Fibroblast of skin of right biceps (primary cell): ENCODE measurements at places on chromosomes 1 and 21.

GRCh38 chr1:83546874-83547273 lies 452.1 kb downstream of the TTLL7 start:
- DNase-seq = peak; percentile 76

DNA sequence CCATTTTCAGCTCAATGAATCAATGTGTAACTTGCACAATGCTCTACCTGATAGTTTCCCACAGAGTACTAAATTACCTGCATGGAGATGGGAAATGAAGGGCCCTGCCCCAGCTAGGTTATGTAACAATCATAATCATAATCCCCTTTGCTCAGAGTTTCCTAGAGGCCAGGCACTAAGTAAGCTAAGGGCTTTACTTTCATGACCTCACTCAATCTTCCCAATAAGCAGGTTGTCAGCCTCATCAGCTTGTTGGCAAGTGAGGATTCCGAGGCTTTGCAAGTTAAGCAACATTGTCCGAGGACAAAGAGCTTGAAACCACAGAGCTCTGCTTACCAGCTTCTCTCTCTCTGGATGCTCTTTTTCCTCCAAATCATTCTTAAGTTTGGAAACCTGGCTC lies 64.1 kb upstream of the NTPCR start:
- DNase-seq = no peak

DNA sequence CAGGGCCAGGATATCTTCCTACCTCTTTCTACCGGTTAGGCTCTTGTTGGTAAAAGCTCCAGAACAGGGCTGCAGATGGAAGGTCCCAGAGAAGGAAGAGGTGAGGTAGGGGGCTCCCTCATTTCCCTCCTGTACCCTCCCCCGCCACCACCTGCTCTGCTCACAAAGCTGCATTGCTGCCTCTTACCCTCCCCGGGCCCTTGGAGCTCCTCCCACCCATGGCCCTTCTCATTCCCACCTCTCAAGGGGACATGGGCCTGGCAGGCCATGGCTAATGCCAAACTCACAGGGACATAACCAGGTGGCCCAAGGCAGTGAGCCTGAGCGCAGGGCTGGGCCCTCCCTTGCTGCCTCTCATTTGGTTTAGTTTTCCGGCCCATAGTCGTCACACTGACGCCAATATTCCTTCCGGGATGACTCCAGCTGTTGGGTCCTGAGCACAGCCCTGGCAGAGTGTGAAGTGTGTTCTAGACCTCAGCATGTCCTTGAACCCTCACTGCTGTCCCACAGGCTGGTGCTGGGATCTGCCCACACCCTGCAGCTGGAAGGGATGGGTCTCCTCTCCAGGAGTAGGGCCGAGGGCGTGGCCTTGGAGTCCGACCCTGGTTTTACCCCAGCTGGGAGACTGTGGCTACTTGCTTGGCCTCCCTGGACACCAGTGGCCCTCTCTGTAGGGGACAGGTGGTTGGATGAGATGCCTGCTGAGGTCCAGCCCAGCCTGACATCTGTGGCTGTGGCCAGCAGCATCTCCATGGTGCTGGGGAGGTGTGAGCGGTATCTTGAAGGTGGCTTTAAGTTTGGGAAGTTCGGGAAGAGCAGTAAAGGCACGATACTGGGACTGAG lies 104.6 kb downstream of the ARHGEF10L start:
- no peak for DNase-seq

- no peak for DNase-seq
Measured at GRCh38 chr1:162233937-162234336, 142.7 kb downstream of the SPATA46 start.

- DNase-seq = peak; percentile 78
Measured at GRCh38 chr1:237383791-237384190, 341.8 kb downstream of the RYR2 start.

- peak; percentile 43 for DNase-seq
Measured at GRCh38 chr1:41006942-41007865, 14.3 kb downstream of the SLFNL1 start.

DNA sequence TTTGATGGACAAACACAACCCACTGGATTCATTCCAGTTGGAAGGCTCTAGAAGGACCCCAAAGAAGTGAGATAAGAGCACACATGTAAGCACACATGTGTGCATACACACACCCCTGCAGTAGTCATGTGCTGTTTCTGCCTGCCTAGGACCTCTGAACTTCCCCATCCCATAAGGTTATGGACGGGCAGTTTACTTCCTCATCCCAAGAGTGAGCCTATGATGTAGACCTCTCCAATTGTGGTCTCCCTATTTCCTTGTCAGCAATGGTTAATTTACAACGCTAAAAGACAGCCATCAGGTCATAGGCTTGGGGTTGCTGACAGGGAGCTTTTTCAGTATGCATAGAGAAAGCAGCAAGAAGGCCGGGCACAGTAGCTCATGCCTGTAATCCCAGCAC lies 15.4 kb upstream of the ADAR start:
- DNase-seq = no peak

- no peak for DNase-seq
Measured at GRCh38 chr21:41497008-41497407, 10.9 kb downstream of the TMPRSS2 start.

- DNase-seq = peak; percentile 11
Measured at GRCh38 chr1:226609836-226610455, 61.4 kb downstream of the STUM start.

- DNase-seq = no peak
Measured at GRCh38 chr1:84223751-84224432, 77.6 kb upstream of the SAMD13 start.

GRCh38 chr1:31152181-31152795 lies 86.8 kb upstream of the PUM1 start:
- DNase-seq = peak; percentile 79

DNA sequence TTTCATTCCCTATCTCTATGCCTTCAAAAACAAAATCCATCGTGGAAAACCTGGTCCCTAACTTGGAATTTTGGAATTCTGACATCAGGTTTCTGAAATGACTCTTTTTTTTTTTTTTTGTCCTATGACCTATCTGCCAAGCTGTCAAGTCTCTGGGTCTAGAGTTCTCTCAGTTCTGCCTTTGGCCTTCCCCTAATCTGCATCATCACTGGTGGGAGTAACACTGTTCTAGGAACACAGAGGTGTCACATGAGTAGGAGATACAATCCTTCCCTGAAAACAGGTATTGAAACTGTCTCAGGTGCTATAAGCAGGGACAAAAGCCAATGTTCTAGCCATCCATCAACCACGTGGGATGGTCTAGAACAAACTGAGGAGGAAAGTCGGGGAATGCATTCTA lies 142.0 kb upstream of the ATP1B1 start:
- DNase-seq = no peak

- DNase-seq = no peak
Measured at GRCh38 chr1:206739411-206740076, 31.0 kb upstream of the IL19 start.

GRCh38 chr1:25009671-25010262 lies 79.7 kb upstream of the RUNX3 start:
- no peak for DNase-seq

DNA sequence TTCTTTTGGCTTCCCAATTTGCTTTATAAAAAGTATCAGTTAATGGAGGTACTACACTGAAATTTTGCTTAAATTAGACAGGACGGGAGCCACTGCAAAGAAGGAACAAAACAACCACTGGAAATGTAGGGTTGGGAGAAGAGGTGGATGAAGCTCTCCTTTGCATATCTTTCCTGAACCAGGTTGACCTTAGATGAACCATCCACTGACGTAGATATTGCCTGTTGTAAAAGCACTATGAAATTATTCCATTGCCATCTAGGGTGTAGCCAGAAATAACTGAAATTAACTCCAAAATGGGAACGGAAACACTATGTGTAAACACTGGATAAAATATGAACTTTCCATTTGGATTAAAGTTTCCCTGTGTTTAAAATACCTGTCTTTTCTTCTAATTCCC lies 1.2 kb upstream of the ABL2 start:
- no peak for DNase-seq

DNA sequence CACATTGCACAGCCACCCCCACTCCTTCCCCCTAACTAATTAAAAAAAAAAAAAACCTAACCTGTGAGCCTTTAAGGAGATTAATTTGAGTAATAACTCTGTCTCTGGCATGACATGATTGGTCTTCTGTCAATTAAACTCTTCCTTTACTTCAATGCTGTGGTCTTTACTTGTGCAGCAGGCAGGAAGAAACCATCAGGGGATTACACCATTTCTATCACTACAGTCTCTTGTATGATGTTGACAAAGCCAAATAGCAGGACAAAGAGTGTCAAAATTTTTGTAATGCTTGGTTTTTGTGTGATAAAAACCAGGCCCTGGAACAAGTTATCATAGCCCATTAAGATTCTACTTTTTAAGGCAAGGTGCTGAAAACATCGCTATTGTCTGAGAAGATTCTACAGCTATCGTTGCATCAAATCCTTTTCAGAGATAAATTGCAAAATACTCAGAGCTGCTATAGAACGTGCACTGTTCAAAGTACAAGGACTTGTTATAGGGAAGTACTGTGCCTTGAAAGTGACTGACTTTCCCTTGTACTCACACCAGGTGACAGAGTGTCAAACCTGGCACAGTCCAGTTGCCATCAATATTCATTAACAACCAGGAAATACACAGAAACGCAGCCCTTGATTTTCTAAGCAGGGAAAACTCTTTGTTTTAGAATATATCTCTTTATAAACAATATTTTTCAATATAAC lies 37.7 kb downstream of the LHX9 start:
- no peak for DNase-seq
